MM.1S (cell line): ENCODE measurements at places on chromosomes 16 and 17.

DNA sequence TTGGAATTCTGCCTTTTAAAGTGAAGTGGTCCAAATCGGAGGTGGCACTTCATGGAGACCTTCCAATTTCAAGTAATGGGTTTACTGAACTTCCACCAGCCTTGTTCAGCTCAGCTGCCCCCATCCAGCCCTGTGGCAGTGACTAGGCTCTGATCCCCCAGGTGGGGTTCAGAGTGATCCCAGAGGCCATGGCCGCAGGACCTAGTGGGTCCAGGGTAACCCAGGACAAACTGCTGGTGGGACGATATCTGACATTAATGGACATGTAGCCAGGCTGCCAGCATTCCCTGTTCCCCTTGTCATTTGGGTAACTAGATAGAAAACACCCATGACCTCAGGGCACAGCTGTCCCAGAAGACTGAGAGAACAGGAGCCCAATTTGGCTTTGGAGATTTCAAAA is 209.9 kb downstream of the GSG1L start:
- peak overlapping the region; percentile 36; the same call in 1 of the 2 replicates for H3K4me3 ChIP-seq
- H3K36me3 ChIP-seq = no peaks in the 10 kb centered on the region
- DNase-seq = no peak
- H3K27me3 ChIP-seq = no peaks in the 10 kb centered on the region
- H3K4me1 ChIP-seq = peaks cover 17% of the 10 kb centered on the region
- H3K27ac ChIP-seq = peak overlapping the region; percentile 18; the same call in 1 of the 2 replicates

- no peak overlapping the region for H3K4me3 ChIP-seq
- DNase-seq = no peak
- H3K36me3 ChIP-seq = no peaks in the 10 kb centered on the region
- no peaks in the 10 kb centered on the region for H3K4me1 ChIP-seq
- H3K27ac ChIP-seq = no peak overlapping the region
- H3K27me3 ChIP-seq = no peaks in the 10 kb centered on the region
These were observed 40.3 kb downstream of the PKD1 start for GRCh38 chr16:2095315-2095853.

DNA sequence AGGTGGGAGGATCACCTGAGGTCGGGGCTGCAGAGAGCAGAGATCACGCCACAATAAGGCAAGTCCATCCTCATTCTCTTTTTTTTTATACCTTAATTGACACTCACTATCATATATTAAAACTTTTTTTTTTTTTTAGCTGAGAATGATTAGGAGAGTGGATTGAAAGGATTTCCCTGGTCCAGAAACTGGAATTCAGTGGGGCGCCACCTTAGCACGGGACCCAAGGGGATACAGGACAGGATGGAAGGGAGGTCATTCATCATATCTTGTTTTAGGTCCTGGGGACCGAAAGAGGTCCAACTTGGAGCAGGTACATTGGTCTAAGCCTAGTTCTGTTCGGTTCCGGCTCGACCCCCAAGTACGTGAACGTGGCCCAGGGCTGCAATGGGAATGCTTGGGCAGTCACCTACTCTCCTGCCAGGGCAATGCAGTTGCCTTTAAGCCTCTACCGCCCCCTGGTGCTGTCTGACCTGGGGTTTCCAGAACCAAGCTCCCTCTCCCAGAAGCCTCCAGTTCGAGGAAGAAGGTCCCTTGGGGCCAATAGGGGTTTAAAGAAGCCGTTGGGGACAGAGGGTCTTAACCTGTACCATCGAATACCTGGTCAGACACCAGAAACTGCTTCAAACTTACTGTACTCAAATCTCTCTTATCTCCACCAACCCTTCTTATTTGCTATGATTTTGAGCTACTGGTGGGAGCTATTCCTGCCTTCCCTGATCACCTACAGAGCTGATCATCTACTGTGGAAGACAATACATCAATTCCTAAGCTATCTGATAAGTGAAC is 19.9 kb upstream of the GPATCH8 start:
- no peaks in the 10 kb centered on the region for H3K36me3 ChIP-seq
- peak; percentile 78 for DNase-seq
- H3K4me3 ChIP-seq = 0 out of 2 replicates have a peak overlapping the region, but pooled peaks have one; percentile 16
- 0 out of 2 replicates have a peak, but pooled peaks cover 3% of the 10 kb centered on the region for H3K4me1 ChIP-seq
- H3K27ac ChIP-seq = no peak overlapping the region
- H3K27me3 ChIP-seq = no peaks in the 10 kb centered on the region

- H3K4me3 ChIP-seq = peak overlapping the region; percentile 69
- no peaks in the 10 kb centered on the region; the same call in 1 of the 2 replicates for H3K27me3 ChIP-seq
- peaks cover 4% of the 10 kb centered on the region; the same call in 1 of the 2 replicates for H3K4me1 ChIP-seq
- peak overlapping the region; percentile 73; the same call in 1 of the 2 replicates for H3K27ac ChIP-seq
- DNase-seq = peak; percentile 93
- H3K36me3 ChIP-seq = no peaks in the 10 kb centered on the region
These were observed 9.2 kb downstream of the OR2C1 start for GRCh38 chr16:3364774-3365427.

DNA sequence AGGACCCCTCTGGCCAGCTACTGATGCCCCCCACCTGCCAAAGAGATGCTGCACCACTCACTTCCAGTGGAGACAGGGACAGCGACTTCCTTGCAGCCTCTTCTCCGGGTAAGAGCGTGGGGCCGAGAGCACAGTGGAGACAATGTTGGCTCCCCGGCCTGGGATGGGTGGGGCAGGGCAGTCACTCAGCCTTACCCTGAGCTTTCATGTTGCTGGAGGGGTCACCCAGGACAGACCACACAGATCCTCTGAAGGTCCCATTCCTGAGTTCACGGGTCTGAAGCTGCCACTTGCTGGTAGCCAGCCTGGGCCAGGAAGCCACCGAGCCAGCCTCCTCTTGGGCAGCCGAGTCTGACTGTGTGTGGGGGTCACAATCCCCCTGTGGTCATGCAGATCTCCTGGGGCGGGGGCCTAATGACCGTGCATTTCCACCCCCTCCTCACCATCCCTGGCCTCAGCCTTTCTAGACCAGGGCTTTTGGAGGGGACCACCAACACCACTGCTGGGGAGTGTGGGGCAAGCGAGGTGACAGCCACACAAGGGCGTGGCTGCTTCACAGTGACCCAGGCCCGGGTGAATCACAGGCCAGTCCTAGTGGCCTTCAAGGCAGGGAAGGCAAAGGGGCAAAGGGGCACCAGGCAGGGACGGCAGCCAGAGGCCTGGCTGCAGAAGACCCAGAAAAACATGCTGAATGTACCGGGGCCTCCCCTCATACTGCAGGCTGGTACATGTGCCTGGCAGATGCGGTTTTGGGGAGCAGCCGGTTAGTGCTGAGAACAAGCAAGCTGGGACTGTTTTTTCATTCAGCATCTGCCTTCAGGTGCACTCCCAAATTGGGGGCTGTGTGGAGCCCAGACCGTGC is 10.4 kb downstream of the TAF1C start:
- no peaks in the 10 kb centered on the region for H3K27me3 ChIP-seq
- no peaks in the 10 kb centered on the region for H3K36me3 ChIP-seq
- peak overlapping the region; percentile 80; the same call in 1 of the 2 replicates for H3K27ac ChIP-seq
- DNase-seq = no peak
- peaks cover 12% of the 10 kb centered on the region; the same call in 1 of the 2 replicates for H3K4me1 ChIP-seq
- H3K4me3 ChIP-seq = peak overlapping the region; percentile 27; the same call in 1 of the 2 replicates

GRCh38 chr16:30691907-30692306 is 7.1 kb upstream of the SRCAP start:
- H3K4me3 ChIP-seq = no peak overlapping the region
- DNase-seq = no peak
- H3K27ac ChIP-seq = no peak overlapping the region
- H3K36me3 ChIP-seq = no peaks in the 10 kb centered on the region
- H3K27me3 ChIP-seq = no peaks in the 10 kb centered on the region

DNA sequence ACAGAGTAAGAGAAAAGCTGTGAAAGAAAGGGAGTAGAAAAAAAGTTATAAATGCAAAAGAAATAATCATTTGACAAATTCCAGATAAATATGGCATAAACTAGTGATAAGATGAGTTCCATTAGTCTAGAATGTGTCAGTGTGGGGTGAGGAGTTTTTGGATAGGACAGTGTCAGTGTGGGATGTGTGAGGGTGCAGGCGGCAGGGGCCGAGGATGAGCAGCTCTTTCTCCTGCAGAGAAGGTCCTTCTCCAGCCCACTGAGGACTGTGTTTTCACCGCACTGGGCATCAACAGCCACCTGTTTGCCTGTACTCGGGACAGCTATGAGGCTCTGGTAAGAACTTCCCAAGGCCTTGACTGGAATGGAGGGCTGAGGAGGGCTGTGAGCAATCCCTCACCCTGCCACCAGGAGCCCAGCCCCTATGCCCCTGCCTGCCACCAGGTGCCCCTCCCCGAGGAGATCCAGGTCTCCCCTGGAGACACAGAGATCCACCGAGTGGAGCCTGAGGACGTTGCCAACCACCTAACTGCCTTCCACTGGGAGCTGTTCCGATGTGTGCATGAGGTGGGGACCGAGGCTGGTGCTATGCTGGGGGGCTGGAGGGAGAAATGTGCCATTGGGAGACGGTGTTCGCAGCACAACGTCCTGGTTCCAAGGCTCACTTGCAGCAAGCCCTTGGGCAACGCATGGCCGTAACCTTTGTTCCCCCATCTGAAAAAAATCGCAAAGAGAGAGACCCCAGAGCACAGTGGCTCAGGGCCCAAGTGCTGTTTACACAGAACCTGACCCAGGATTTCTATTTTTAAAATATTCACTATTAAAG is 13.1 kb downstream of the RAPGEFL1 start:
- no peak overlapping the region for H3K27ac ChIP-seq
- H3K27me3 ChIP-seq = no peaks in the 10 kb centered on the region
- H3K4me1 ChIP-seq = peaks cover 15% of the 10 kb centered on the region
- H3K4me3 ChIP-seq = peak overlapping the region; percentile 77; the same call in 1 of the 2 replicates

DNA sequence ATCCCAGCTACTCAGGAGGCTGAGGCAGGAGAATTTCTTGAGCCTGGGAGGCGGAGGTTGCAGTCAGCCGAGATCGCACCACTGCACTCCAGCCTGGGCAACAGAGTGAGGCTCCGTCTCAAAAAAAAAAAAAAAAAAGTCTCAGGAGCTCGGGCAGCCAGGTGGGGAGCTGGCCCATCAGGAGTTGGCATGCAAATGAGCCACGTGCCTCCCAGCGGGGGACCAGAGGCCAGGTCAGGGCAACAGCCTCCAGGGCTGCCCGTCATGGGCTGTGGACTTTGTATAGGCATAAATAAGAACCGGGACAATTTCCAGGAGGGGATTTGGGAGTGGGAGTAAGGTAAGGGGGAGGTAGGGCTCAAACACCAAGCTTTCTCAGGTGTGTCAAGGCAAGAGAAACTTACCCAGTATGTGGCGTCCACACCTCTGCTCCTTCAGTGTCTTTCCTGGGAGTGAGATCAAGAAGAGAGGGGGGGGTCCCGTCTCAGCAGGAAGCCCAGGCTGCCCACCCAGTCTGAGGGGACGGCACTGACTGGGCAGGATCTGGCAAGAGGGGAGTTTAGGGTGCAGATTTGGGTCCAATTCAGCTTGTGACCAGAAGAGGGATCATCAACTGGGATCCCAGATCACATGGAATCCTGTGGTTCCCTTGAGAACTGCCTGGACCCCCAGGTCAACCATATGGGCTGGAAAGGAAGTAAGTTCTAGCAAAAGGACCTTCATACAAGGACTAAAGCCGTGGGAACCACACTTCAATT is 22.3 kb upstream of the G6PC1 start:
- no peak overlapping the region for H3K27ac ChIP-seq
- no peaks in the 10 kb centered on the region for H3K36me3 ChIP-seq
- H3K27me3 ChIP-seq = no peaks in the 10 kb centered on the region
- DNase-seq = peak; percentile 62
- no peak overlapping the region for H3K4me3 ChIP-seq
- H3K4me1 ChIP-seq = peaks cover 9% of the 10 kb centered on the region; the same call in 1 of the 2 replicates

- no peak for DNase-seq
- no peaks in the 10 kb centered on the region for H3K36me3 ChIP-seq
- peak within 1 kb of the TSS; percentile 73 for H3K4me3 ChIP-seq
- H3K4me1 ChIP-seq = peaks cover 31% of the 10 kb centered on the region
- H3K27ac ChIP-seq = no peak within 1 kb of the TSS
- H3K27me3 ChIP-seq = no peaks in the 10 kb centered on the region
These were observed at the start of gene ANKRD13B for GRCh38 chr17:29592850-29593551. Gene ANKRD13B, plus strand, starts transcription at chr17:29593132. Its CDS starts 490 bp downstream, at chr17:29593622.

GRCh38 chr16:287298-287811 is 4.4 kb downstream of the PDIA2 start:
- H3K4me3 ChIP-seq = no peak overlapping the region
- no peaks in the 10 kb centered on the region for H3K27me3 ChIP-seq
- H3K27ac ChIP-seq = no peak overlapping the region
- DNase-seq = no peak
- no peaks in the 10 kb centered on the region for H3K4me1 ChIP-seq

GRCh38 chr17:70073310-70073709 is 1.7 kb upstream of the KCNJ16 start:
- no peak overlapping the region for H3K4me3 ChIP-seq
- no peak overlapping the region for H3K27ac ChIP-seq
- no peaks in the 10 kb centered on the region for H3K36me3 ChIP-seq
- DNase-seq = no peak
- H3K27me3 ChIP-seq = no peaks in the 10 kb centered on the region

DNA sequence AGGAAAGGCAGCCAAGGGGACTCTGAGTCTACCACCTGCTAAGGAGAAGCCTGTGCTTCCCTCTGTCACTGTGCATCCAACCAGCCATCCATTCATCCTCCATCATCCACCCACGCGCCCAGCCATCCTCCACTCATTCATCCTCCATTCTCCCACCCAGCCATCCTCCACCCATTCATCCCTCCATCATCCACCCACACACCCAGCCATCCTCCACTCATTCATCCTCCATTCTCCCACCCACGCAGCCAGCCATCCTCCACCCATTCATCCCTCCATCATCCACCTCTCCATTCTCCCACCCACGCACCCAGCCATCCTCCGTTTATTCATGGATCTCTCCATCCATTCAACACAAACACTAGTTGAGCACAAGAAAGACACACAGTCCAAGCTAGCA is 74.1 kb downstream of the COG7 start:
- H3K27ac ChIP-seq = no peak overlapping the region
- H3K36me3 ChIP-seq = no peaks in the 10 kb centered on the region
- no peaks in the 10 kb centered on the region for H3K27me3 ChIP-seq
- no peak for DNase-seq

DNA sequence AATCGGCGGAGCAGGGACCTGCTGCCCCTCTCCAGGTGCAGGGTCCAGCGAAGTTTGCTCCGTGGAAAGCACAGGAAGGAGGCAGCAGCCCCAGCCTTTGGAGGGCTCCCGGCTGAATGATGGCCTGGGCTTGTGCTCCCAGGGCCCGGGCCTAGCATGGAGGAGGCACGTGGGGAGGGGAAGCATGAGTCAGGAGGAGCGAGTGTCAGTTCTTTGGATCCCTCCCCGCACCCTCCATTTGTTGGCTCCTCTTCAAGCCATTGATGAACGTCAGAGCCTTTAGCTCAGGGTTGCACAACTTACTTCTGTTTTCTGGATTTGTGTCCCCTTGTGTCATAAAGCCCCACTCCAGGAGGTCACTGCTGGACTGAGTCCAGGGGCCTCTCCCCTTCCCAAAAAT is 25.8 kb downstream of the TTYH2 start:
- H3K4me3 ChIP-seq = no peak overlapping the region
- peaks cover 70% of the 10 kb centered on the region for H3K27me3 ChIP-seq
- DNase-seq = no peak
- no peak overlapping the region for H3K27ac ChIP-seq
- H3K4me1 ChIP-seq = no peaks in the 10 kb centered on the region
- no peaks in the 10 kb centered on the region for H3K36me3 ChIP-seq

GRCh38 chr16:4089251-4089810 is 26.9 kb downstream of the ADCY9 start:
- H3K4me1 ChIP-seq = no peaks in the 10 kb centered on the region
- H3K27me3 ChIP-seq = peaks cover 20% of the 10 kb centered on the region; the same call in 1 of the 2 replicates
- DNase-seq = no peak

- H3K4me3 ChIP-seq = peak within 1 kb of the TSS; percentile 96
- DNase-seq = peak; percentile 90
- no peaks in the 10 kb centered on the region for H3K27me3 ChIP-seq
- H3K27ac ChIP-seq = peak within 1 kb of the TSS; percentile 22; the same call in 1 of the 2 replicates
- peaks cover 34% of the 10 kb centered on the region for H3K4me1 ChIP-seq
These were observed at the start of gene PLA2G15 for GRCh38 chr16:68244903-68245853. Gene PLA2G15, plus strand, starts transcription at chr16:68245373. Its CDS starts 54 bp downstream, at chr16:68245427.

GRCh38 chr17:56978441-56979090 is 635 bp downstream of the SCPEP1 start:
- no peaks in the 10 kb centered on the region for H3K27me3 ChIP-seq
- no peaks in the 10 kb centered on the region; the same call in none of the 2 replicates for H3K36me3 ChIP-seq
- H3K4me3 ChIP-seq = peak overlapping the region; percentile 70
